ENCODE measurements at places on chromosomes 5 and 9.

GRCh38 chr5:39523821-39524220, 99.0 kb upstream of the DAB2 start:
- no peaks in the 10 kb centered on the region for H3K4me1 ChIP-seq
- H3K27me3 ChIP-seq = no peaks in the 10 kb centered on the region
- H3K4me3 ChIP-seq = no peak overlapping the region

DNA sequence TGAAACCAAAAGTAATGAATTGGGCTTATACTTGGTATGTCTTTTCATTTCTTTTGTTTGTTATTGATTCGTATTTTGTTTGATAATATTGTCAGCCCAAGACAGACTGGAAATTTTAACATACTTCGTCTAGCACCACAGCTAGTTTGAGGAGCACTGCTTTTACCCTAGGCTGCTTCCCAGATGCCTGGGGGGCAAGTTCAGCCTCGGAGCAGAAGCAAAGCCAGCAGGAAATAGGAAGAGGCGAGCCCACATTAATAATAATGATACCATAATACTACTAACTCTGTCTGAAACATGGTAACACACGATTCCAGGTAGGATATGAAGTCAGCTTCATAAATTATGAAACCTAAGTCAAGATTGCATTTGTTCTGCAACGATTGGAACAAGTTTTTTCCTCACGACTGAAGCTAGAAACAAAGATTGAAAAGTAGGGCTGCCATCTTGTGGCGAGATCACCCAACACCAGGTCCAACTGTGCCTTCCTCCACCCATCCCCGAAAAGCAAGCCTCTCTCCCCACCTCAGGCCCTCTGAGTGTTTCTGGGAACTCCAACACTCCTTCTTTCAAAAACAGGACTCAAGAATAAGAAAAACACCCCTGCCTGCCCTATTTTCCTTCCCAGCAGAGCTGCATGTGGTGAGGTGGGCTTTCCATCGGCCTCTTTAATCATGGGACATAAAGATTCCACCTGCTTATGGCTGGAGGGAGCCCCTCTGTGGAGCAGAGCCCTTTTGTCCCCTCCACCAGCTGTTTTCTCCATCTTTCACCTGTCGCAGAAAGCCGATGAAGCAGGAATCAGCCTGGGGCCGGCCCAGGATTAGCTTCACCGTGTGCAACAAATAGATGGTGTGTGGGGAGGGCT, 236.4 kb downstream of the CAAP1 start:
- DNase-seq = no peak
- no peak overlapping the region for H3K4me3 ChIP-seq

GRCh38 chr5:100860407-100860806, 42.7 kb downstream of the ST8SIA4 start:
- no peak for DNase-seq
- H3K4me3 ChIP-seq = no peak overlapping the region
- H3K4me1 ChIP-seq = no peaks in the 10 kb centered on the region
- H3K27me3 ChIP-seq = no peaks in the 10 kb centered on the region
- no peaks in the 10 kb centered on the region for H3K36me3 ChIP-seq

- no peak overlapping the region for H3K27ac ChIP-seq
- no peaks in the 10 kb centered on the region for H3K4me1 ChIP-seq
- H3K36me3 ChIP-seq = no peaks in the 10 kb centered on the region
- no peak for DNase-seq
- H3K27me3 ChIP-seq = no peaks in the 10 kb centered on the region
- H3K4me3 ChIP-seq = no peak overlapping the region
Observed at GRCh38 chr5:166582416-166582815, 1709.0 kb upstream of the WWC1 start.

DNA sequence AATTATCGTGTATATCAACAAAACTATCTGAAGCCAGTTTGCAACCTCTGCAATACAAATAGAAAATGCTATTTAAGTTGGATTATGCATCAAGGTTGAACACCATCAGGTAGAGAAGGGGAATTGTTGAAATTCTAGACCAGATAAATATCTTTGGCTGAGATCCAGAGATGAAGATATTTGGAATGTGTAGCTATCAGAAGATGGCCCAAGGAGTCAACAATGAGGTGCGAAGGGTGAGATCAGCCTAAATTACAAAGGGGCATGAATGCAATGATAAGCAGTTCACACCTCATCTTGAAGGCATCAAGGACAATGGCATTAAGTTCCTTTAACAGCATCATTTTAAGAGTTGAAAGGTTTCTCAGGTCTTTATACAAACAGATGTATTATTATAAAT, 572.1 kb upstream of the DMAC1 start:
- no peak for DNase-seq
- no peak overlapping the region for H3K27ac ChIP-seq
- H3K4me1 ChIP-seq = no peaks in the 10 kb centered on the region
- H3K4me3 ChIP-seq = no peak overlapping the region
- no peaks in the 10 kb centered on the region for H3K36me3 ChIP-seq

GRCh38 chr5:128681764-128682592, 143.9 kb upstream of the FBN2 start:
- no peak overlapping the region for H3K4me3 ChIP-seq
- no peak for DNase-seq
- H3K27me3 ChIP-seq = no peaks in the 10 kb centered on the region
- no peaks in the 10 kb centered on the region for H3K36me3 ChIP-seq
- no peak overlapping the region for H3K27ac ChIP-seq
- H3K4me1 ChIP-seq = no peaks in the 10 kb centered on the region

- no peak for DNase-seq
- H3K27ac ChIP-seq = no peak overlapping the region
- H3K36me3 ChIP-seq = no peaks in the 10 kb centered on the region
- H3K4me3 ChIP-seq = no peak overlapping the region
Observed at GRCh38 chr5:144581044-144581443, 410.4 kb downstream of the KCTD16 start.

DNA sequence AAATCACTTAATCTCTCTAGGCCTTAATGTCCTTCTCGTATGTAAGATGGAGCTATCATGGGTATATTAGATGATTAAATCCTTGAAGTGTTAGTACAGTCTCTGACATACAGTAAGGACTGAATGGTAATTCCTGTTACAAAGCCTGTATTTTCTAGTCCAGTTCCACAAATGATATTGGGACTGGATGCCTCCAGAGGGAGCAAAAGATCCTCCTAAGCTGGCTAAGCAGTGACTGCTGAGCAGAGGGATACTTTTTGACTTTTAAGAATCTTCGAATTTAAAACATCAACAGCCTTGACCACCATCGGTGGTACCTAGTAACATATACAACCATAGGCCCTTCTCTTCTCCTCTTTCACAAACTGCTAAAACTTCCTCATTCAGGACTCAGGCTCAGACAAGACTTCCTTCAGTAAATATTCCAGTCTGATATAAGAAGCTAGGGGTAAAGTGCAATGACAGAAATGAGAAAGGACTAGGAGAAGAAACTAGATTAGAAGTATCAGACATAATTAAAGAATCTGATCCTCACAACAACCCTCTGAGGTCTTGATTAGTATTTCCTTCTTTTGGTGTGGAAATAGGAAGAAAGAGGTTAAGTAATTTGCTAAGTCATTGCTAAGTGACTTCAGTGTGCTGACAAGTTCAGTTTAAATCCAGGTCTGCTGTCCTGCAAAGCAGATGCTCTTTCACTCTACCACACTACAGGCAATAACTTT, 13.9 kb downstream of the PTAR1 start:
- H3K4me1 ChIP-seq = no peaks in the 10 kb centered on the region
- H3K4me3 ChIP-seq = no peak overlapping the region
- no peak overlapping the region for H3K27ac ChIP-seq
- H3K27me3 ChIP-seq = no peaks in the 10 kb centered on the region

DNA sequence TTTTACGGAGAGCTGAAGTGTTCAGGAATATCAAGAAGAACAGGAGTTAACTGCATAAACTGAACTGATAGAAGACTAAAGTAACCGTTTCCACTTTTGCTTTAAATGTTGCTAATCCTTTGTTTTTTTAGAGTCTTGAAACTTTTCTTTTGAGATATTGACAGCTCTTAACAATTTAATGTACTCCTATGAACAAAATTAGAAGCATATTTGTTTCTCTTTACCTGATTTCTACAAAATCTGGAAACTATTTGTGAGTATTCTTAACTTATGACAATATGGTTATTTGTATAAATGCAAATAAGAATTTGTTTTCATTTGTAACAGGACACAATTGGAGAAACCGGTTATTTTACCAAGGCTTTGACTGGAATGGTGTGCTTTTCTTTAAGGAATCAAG, 89.5 kb upstream of the FAM120A start:
- H3K36me3 ChIP-seq = no peaks in the 10 kb centered on the region
- no peak overlapping the region for H3K4me3 ChIP-seq
- no peak overlapping the region for H3K27ac ChIP-seq
- H3K4me1 ChIP-seq = no peaks in the 10 kb centered on the region
- no peaks in the 10 kb centered on the region for H3K27me3 ChIP-seq
- DNase-seq = no peak

DNA sequence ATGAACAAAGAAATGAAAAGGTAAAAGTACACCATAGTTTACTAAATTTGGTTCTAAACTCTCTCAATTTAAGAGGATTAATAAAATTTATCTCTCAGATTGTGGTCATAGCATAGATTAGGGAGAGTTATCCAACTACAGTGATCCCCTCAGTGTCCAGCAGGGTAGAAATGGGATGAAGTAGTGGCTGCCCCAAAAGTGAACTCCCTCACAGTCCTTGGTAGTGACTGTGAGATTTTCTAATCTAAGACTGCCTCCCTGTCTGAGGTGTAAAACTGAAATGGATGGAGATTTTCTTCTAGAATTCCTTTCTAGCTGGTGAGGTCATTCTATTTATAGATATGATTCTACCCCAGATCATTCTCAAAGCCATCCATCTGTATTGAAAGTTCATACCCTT, 455.5 kb downstream of the ACTL7B start:
- no peaks in the 10 kb centered on the region for H3K4me1 ChIP-seq
- no peak for DNase-seq
- no peaks in the 10 kb centered on the region for H3K36me3 ChIP-seq
- no peak overlapping the region for H3K4me3 ChIP-seq
- H3K27ac ChIP-seq = no peak overlapping the region

- no peak overlapping the region for H3K4me3 ChIP-seq
- H3K27ac ChIP-seq = no peak overlapping the region
- no peaks in the 10 kb centered on the region for H3K4me1 ChIP-seq
- peaks cover 6% of the 10 kb centered on the region for H3K36me3 ChIP-seq
Observed at GRCh38 chr9:120853198-120853597, 10.5 kb upstream of the PSMD5 start.

- DNase-seq = no peak
- no peaks in the 10 kb centered on the region for H3K27me3 ChIP-seq
- H3K36me3 ChIP-seq = no peaks in the 10 kb centered on the region
- no peak overlapping the region for H3K4me3 ChIP-seq
- H3K27ac ChIP-seq = no peak overlapping the region
- no peaks in the 10 kb centered on the region for H3K4me1 ChIP-seq
Observed at GRCh38 chr9:34887841-34888240, 70.2 kb upstream of the PHF24 start.

DNA sequence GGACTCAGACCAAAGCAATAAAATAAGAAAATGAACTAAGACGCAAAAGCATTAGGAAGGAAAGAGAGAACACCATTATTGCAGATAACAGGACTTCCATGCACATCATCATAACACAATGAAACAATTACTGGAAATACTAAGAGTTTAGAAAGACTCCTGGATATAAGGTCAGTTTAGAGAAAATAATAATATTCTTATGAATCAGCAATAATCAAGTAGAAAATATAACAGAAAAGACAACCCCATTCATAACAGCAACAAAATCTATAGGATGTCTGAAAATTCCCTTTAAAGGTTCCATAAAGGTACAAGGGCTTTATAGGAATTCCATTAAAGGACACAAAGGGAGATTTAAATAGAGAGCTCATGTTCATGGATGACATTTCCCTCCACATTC, 73.0 kb downstream of the SPTLC1 start:
- H3K27me3 ChIP-seq = no peaks in the 10 kb centered on the region
- H3K27ac ChIP-seq = no peak overlapping the region
- no peak for DNase-seq
- H3K4me1 ChIP-seq = peaks cover 12% of the 10 kb centered on the region

- H3K4me3 ChIP-seq = no peak overlapping the region
- no peak overlapping the region for H3K27ac ChIP-seq
- H3K4me1 ChIP-seq = peaks cover 17% of the 10 kb centered on the region
- H3K36me3 ChIP-seq = no peaks in the 10 kb centered on the region
- DNase-seq = no peak
Observed at GRCh38 chr9:125810161-125810560, 63.0 kb downstream of the PBX3 start.

DNA sequence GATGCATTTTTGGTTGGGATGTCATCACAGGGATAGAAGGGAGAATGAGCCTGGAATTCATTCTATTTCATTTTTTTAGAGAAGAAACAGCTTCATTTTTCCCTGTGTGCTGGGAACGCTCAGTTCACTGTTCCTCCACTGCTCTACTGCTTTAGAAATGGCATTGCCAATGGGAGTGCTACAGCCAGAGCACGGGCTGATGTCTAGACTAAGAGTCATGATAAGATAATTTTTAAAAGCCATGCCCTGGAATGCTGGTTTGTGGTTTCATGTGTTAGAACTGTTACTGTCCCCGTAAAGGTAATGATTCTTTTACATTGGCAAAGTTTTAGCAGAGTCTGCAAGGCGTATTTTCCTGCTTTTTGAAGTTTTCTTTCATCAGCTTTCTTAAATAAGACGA, 119.6 kb downstream of the SEMA6A start:
- DNase-seq = no peak
- no peaks in the 10 kb centered on the region for H3K36me3 ChIP-seq
- peaks cover 6% of the 10 kb centered on the region for H3K4me1 ChIP-seq
- H3K4me3 ChIP-seq = no peak overlapping the region

DNA sequence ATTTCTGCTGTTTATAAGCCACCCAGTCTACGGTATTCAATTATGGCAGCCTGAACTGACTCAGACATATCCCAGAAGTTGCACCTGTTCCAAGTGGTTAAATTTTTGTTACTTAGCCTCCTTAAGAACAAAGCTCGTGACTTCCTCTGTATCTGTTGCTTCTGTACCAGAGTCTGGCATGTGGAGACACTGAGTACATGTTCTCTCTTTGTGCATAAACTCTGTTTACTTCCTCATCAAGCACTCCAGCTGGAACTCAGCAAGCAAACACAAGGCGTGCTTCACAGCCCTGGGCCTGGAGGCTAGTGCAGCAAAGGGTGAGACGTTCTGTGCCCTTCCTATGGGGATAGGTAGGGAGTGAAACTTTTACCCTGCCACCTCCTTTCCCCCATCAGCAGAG, 19.0 kb downstream of the C9orf152 start:
- peaks cover 27% of the 10 kb centered on the region for H3K4me1 ChIP-seq
- no peak overlapping the region for H3K4me3 ChIP-seq
- no peaks in the 10 kb centered on the region for H3K27me3 ChIP-seq
- H3K27ac ChIP-seq = peak overlapping the region; percentile 66
- DNase-seq = no peak

GRCh38 chr5:149144637-149145036, 3.3 kb downstream of the ABLIM3 start:
- no peaks in the 10 kb centered on the region for H3K27me3 ChIP-seq
- no peaks in the 10 kb centered on the region for H3K36me3 ChIP-seq
- peaks cover 39% of the 10 kb centered on the region for H3K4me1 ChIP-seq

DNA sequence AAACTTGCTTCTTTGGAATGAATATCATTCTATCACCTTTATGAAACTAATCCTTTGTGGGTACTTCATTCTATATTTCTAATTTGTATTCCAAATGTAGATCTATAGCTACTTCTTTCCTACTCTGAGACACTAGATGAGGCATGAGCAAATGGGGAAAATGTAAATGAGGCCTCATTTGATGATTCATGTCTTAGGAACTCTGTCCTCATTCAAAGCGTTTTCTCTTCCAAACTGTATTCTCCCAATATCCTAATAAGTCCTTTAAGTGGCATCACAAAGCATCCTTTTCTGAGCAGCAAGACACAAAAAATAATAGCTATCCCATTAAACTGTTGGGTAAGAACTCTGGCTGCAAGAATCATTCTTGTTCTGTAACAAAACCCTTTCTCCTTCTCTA, 56.1 kb downstream of the TTLL11 start:
- no peaks in the 10 kb centered on the region for H3K36me3 ChIP-seq
- H3K4me3 ChIP-seq = no peak overlapping the region
- H3K27me3 ChIP-seq = no peaks in the 10 kb centered on the region
- peaks cover 13% of the 10 kb centered on the region for H3K4me1 ChIP-seq
- H3K27ac ChIP-seq = no peak overlapping the region

All from vagina (tissue), 2 donors.